Upper lobe of right lung (tissue), 1 donor: ENCODE measurements at places on chromosomes 11 and 22. TPM values are rescaled to one million over a fixed set of nuclear protein-coding genes. Genes with fewer than 3 reads are reported as not detected.
A peak's percentile ranks its signal among the peaks of the same experiment; 100 is the strongest.

- H3K27me3 ChIP-seq = peaks cover 12% of the 10 kb centered on the region
- no peak for DNase-seq
These were observed 6.0 kb downstream of the DDX25 start for GRCh38 chr11:125910226-125910849.

DNA sequence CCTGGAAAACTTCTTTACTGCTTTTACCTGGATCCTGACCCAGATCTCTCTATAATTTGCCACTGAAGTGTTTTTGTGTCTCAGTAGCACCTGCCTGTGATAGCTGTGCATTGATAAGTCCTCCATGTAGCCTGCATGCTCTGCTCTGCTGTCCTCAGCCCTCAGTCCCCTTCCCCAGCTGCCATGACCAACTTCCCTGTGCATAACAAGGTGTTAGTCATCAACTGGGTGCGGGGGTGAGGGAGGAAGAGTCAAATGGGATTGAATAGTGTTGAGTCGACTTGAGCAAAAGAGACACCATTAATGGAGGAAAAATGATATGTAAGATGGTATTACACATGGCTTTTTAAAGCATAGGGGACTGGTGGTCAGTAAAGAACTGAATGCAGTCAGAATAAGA lies 92.2 kb upstream of the PLET1 start:
- H3K4me1 ChIP-seq = no peaks in the 10 kb centered on the region
- no peak overlapping the region for H3K27ac ChIP-seq
- no peaks in the 10 kb centered on the region for H3K27me3 ChIP-seq
- no peaks in the 10 kb centered on the region for H3K36me3 ChIP-seq
- H3K4me3 ChIP-seq = no peak overlapping the region
- DNase-seq = no peak

DNA sequence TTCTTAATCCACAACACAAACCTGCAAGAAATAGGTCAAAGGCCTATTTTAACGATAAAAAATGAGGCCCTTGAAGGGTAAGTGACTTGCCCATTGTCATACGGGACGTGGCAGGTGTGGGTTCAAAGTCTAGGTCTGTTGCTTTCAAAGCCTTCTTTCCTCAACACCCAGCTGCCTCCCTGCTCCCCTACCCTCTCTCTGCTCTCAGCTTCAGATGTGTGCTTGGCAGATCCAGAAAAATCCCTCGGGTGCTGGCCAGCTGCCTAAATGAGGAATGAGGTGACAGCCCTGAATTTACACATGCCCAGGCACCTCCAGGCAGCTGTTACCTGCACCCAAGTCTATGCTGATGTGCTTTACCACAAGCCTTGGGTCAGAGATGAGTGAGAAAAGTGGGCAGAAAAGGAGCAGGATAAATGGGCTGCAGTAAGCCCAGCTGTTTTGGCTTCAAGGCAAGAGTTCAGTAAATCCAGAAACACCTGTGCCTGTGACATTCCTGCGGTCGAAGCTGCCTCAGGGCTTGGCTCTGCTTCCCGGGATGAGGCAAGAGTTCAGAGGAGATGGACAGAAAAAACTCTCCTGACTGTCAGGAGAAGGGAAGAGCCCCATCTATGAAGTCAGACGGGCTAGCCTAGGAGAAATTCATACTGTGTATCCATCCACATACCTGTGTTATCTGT lies 49.9 kb upstream of the LDLRAD3 start:
- H3K4me3 ChIP-seq = no peak overlapping the region
- H3K27ac ChIP-seq = no peak overlapping the region
- H3K36me3 ChIP-seq = no peaks in the 10 kb centered on the region
- H3K27me3 ChIP-seq = no peaks in the 10 kb centered on the region
- H3K4me1 ChIP-seq = no peaks in the 10 kb centered on the region

DNA sequence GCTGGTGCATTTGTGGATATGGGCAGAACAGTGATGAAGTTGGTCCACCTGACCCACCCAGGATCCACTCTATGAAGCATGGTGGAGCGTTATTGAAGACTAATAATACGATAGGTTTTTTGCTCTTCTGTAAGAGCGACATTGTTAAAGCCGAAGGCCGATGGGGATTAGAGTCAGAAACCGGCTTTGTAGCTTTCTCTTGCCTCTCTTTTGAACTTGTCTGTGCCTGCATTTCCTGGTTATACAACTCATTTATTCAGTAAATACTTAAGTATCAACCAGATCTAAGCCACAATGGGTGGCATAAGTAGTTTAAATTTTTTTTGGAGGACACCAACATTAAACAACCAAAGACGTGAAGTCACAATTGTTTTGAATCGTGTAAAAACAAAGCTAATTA lies 93.4 kb downstream of the ARHGAP42 start:
- no peak for DNase-seq
- H3K4me3 ChIP-seq = no peak overlapping the region

GRCh38 chr11:116615211-116615865 lies 157.4 kb downstream of the BUD13 start:
- no peak overlapping the region for H3K27ac ChIP-seq
- H3K36me3 ChIP-seq = no peaks in the 10 kb centered on the region
- H3K27me3 ChIP-seq = no peaks in the 10 kb centered on the region
- no peaks in the 10 kb centered on the region for H3K4me1 ChIP-seq
- DNase-seq = no peak

GRCh38 chr11:9498457-9499078 lies 37.8 kb downstream of the ZNF143 start:
- no peaks in the 10 kb centered on the region for H3K27me3 ChIP-seq
- no peak overlapping the region for H3K4me3 ChIP-seq
- peaks cover 96% of the 10 kb centered on the region for H3K36me3 ChIP-seq

DNA sequence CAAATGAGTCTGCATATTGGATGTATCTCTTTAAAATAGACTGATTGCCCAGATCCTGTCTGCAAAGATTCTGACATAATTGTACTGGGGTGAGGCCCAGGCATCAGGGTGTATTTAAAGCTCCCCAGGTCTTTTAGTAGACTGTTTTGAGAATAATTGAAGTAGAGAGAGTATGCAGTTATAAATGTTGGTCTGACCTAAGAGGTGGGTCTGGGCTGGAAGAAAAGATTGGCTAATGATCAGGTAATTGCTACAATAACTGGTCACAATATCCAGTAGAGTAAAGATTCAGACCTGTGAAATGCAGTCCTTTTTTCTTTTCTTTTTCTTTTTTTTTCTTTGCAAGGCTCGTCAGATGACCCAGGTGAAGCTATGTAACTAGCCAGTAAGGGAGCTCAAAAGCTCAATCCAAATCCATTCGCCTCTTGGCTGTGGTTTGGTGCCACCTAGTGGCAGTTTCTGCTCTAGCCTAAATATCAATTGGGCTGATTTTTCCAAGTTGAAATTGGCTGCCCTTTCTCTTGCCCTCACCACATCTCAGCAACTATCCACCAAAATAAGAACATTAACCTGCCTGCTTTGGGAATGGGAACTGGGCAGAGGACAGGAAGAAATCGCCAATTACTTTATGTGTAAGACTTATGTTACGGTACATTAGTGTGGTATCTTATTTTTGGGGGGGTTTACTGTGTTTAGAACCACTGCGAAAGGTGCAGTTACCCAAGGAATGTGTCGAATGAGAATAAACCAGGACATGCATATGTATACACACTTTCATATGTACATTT lies 45.9 kb downstream of the ZNF143 start:
- no peaks in the 10 kb centered on the region for H3K4me1 ChIP-seq
- no peaks in the 10 kb centered on the region for H3K27me3 ChIP-seq
- H3K4me3 ChIP-seq = no peak overlapping the region
- H3K27ac ChIP-seq = no peak overlapping the region
- no peak for DNase-seq

DNA sequence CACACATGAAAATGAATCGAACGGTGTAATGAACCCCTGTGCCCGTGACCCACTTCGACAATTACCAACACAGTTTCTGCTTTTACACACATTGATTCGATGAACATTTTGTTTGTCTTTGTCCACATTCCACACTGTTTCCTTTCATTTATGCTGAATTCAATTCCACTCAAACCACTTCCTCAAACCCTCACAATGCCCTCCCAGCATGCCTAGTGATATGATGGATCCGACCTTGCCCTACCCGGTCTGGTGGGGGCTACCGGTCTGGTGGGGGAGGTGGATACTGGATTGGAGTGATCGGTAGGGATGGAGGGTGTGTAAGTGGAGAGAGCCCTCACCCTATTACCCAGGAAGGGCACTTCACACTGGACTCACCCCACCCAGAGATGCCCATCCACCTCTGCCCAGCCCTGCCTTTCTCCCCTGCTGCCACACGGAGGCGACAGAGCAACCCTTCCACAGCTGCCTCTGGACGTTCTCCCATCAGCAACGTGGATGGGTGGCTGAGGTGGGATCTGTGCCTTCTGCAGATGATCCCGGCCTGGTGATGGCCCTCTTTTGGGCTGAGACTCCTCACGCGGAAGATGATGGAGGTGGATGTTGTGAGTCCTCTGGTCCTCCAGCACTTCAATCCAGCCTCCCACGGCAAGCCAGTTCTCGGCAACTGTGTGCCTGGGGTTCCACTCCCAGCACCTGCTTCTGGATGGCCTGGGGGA lies 33.0 kb upstream of the P2RY2 start:
- H3K27ac ChIP-seq = no peak overlapping the region
- no peak overlapping the region for H3K4me3 ChIP-seq
- peaks cover 13% of the 10 kb centered on the region for H3K4me1 ChIP-seq
- H3K27me3 ChIP-seq = no peaks in the 10 kb centered on the region
- peak; percentile 85 for DNase-seq
- no peaks in the 10 kb centered on the region for H3K36me3 ChIP-seq

GRCh38 chr11:18209058-18209457 lies 27.5 kb downstream of the SAA4 start:
- H3K27ac ChIP-seq = no peak overlapping the region
- no peaks in the 10 kb centered on the region for H3K36me3 ChIP-seq
- no peaks in the 10 kb centered on the region for H3K4me1 ChIP-seq
- no peak for DNase-seq

DNA sequence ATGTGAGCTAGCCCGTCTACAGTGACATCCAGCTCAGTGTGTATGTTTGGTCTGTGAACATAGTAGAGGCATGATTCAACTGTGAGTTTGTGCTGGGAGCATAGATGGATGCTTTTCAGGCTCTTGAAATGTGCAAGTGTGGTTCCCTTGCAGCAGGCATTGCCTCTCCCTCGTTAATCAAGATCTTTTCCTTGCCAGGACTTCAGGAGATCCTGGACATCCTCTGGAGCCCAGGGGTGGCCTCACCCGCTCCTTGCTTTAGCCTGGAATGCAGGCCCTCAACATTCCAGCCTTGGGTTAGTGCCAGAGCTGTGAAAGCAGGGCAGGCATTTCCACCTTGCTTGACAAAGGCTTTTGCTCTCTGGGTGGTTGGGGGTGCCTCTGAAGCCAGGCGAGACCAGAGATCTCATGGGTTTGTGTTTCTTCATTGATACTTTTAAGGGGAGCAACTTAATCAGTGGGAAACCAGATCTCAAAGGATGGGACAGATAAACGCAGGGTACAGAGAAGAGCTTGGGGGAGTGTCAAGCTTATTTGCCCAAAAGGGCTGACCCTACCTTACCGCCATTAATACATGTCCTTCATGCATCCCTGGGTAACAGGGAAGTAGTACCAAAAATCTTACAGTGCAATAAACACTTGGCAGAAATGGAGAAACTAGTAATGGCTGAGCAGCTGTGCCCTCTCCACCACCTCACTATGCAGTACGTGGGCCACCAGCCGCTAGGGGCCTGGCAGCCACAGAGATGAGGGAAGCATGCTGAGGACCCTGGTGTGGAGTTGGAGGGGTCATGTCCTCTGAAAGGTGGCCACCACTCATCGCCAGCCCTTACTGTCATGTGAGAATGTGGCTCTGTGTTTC lies 72.1 kb downstream of the PTPRJ start:
- no peak overlapping the region for H3K4me3 ChIP-seq

DNA sequence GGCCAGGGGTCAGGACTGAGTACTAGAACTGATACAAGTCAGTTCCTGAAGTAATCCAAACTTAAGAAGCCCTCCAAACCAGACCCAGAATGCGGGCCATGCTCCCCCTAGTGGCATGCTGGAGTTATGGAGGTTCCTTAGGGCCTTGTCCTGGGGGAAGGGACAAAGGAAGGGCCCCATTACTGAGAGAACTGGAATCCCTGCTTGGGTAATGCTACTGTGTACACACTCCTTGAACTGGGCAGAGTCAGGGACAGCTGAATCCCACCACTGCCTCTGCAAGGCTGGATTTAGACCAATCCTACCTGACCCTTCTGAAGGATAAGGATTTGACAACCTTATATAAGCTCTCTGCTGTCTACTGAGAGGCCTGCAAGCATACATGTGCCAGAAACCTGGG lies 97.3 kb upstream of the AKIP1 start:
- peaks cover 49% of the 10 kb centered on the region for H3K4me1 ChIP-seq
- H3K36me3 ChIP-seq = no peaks in the 10 kb centered on the region
- no peak overlapping the region for H3K4me3 ChIP-seq
- H3K27ac ChIP-seq = peak overlapping the region; percentile 80
- DNase-seq = peak; percentile 87

GRCh38 chr11:15641271-15642045 lies 526.7 kb downstream of the INSC start:
- H3K4me3 ChIP-seq = no peak overlapping the region
- H3K36me3 ChIP-seq = no peaks in the 10 kb centered on the region
- no peaks in the 10 kb centered on the region for H3K27me3 ChIP-seq
- no peak overlapping the region for H3K27ac ChIP-seq

GRCh38 chr11:111091321-111091938 lies 154.1 kb upstream of the POU2AF2 start:
- H3K36me3 ChIP-seq = no peaks in the 10 kb centered on the region
- H3K4me1 ChIP-seq = no peaks in the 10 kb centered on the region
- no peak for DNase-seq
- H3K27ac ChIP-seq = no peak overlapping the region
- no peak overlapping the region for H3K4me3 ChIP-seq

- no peaks in the 10 kb centered on the region for H3K27me3 ChIP-seq
- no peak for DNase-seq
- H3K4me3 ChIP-seq = no peak overlapping the region
- H3K4me1 ChIP-seq = peaks cover 5% of the 10 kb centered on the region
- H3K27ac ChIP-seq = no peak overlapping the region
These were observed 2.1 kb upstream of the CCDC81 start for GRCh38 chr11:86372586-86372985.

- no peak for DNase-seq
- H3K27ac ChIP-seq = peak overlapping the region; percentile 17
- no peaks in the 10 kb centered on the region for H3K36me3 ChIP-seq
- no peaks in the 10 kb centered on the region for H3K27me3 ChIP-seq
- H3K4me3 ChIP-seq = no peak overlapping the region
These were observed 20.7 kb downstream of the SPON1 start for GRCh38 chr11:13983081-13983751.

SLC1A2 gene
- total RNA-seq = 2.5 TPM

APOA4 gene
- not detected for total RNA-seq

CWF19L2 gene
- 17.3 TPM for total RNA-seq

BIRC3 gene
- 23.0 TPM for total RNA-seq

OR8D4 gene
- not detected for total RNA-seq

TBX1 gene
- total RNA-seq = 15.4 TPM

CASP12 gene
- 2.4 TPM for total RNA-seq

PACSIN3 gene
- total RNA-seq = 36.9 TPM

TMA7B gene
- total RNA-seq = 0.69 TPM

OR10S1 gene
- not detected for total RNA-seq
